ENCODE measurements at places on chromosomes 6 and 20.

GRCh38 chr6:35402136-35402855 lies 49.8 kb upstream of the FANCE start:
- DNase-seq, result no peak

DNA sequence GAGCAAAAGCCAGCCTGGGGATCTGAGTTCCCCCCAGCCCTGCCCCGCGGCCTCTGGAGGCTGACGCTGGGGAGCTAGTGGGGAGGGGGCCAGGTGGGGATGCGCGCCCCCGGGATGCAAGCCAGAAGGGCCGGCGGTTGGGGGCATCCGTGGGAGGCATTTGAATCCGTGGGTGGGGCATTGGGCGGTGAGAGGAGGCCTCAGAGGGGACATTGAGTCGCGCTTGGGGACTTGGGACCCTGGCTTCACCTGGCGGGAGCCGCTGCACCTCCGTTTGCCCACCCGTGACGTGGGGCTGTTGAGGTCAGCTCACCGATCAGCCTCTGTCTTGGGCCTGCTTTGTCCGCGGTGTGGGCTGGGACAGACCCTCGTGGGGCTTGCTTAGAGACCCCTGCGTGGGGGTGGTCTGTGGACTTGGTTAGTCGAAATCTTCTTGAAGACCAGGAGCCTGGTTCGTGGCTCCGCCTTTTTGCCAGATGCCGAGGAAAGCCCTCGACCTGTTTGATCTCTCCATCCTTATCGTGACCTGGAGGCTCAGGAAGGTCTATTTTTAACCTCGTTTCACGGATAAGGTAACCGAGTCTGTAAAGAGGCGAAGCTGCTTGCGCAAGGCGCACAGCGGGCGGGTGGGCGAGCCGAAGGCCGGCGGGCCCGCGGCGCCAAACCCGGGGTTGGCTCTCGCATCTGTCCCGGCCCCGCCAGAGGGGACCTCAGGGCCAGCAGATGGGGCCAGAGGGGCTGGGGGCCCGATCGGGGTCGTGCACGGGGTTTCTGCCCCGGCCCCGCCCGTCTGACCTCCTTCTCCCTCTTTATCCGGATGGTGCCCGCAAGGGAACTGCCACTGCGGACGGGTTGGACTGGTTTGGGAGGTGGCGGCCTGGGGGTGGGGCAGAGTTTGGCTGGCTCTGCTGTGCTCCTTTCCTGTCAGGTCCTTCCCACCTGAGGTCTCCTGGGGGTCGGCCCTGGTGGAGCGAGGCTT lies 8.3 kb downstream of the FAM110A start:
- DNase-seq, result no peak

- DNase-seq, result no peak
Observed at GRCh38 chr6:98471444-98471843, 362.9 kb upstream of the POU3F2 start.

DNA sequence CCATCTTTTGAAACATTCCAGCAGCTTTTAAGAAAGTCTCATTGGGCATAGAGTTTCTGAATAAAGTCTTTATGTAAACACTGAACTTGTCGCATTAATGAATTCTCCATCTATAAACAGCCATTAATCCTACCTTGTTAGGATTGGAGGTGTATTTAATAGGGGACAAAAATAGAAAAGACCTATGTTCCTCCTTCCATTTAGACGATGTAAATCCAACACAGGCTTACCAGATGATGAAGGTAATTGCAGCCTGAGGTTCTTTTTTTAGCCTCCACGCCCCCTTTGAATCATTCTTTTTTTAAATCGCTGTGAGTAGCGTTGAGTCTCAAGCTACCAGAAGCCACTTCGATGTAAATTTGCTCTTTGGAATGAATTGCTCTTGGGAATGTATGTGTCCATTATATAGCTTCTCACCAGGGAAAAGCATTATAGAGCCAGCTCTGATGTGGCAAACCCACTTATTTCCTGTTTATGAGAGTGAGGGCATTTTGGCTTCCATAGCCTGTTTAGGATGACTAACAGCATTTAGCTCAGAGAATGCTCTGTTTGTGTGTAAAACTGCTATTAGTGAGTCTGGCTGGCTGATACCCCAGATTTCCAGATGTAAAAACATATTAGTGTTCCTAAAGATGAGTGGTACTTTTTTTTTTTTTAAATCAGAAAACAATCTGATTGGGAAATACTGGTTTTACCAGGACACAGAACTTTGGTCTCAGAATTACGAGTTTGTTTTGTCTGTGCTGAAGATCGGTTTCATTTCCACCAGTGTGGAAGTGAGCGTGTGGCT lies 74.9 kb upstream of the CLDN20 start:
- DNase-seq, result peak; percentile 86

- DNase-seq, result no peak
Observed at GRCh38 chr6:100230115-100230952, 234.4 kb downstream of the SIM1 start.

- no peak for DNase-seq
Observed at GRCh38 chr20:24798930-24799705, 150.0 kb upstream of the CST7 start.

- DNase-seq, result no peak
Observed at GRCh38 chr20:15317546-15318232, 980.3 kb upstream of the FLRT3 start.

- no peak for DNase-seq
Observed at GRCh38 chr20:61555566-61555965, 303.5 kb downstream of the CDH4 start.

- no peak for DNase-seq
Observed at GRCh38 chr6:105116150-105116549, 63.7 kb downstream of the POPDC3 start.

DNA sequence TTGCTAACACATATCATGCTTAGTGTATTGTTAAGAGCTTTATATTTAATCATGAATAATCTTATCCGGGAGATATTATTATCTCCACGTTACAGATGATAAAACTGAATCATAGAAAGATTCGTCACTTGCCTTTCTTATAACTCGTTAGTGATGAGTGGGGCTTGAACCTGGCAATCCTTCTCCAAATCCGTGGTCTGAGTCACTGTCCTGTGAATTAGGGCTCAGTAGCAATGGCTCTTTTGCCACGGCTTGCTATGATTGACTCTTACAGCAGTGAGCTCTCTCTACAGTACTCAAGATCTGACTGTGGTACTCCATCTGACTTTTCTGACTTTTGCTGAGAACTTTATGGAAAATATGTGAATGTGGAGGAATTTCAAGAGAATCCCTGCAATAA lies 246.9 kb downstream of the PACRG start:
- DNase-seq, result no peak

Measured in HS-5 (cell line).